Activated T-cell treated with anti-CD3 and anti-CD28 coated beads, Interleukin-2, amount 50 U/mL, for 4 hours (primary cell): ENCODE measurements at places on chromosomes 4 and X. TPM values are rescaled to one million over a fixed set of nuclear protein-coding genes. Genes with fewer than 3 reads are reported as not detected.

The IGFBP7 gene
- total RNA-seq = 0.73 TPM

The LONRF3 gene
- 7.3 TPM for total RNA-seq

- DNase-seq = no peak
Observed at GRCh38 chr4:147629783-147630730, 12.9 kb downstream of the TMEM184C start.

GRCh38 chr4:38664706-38665401 is 855 bp downstream of the KLF3 start:
- peak; percentile 33 for DNase-seq

DNA sequence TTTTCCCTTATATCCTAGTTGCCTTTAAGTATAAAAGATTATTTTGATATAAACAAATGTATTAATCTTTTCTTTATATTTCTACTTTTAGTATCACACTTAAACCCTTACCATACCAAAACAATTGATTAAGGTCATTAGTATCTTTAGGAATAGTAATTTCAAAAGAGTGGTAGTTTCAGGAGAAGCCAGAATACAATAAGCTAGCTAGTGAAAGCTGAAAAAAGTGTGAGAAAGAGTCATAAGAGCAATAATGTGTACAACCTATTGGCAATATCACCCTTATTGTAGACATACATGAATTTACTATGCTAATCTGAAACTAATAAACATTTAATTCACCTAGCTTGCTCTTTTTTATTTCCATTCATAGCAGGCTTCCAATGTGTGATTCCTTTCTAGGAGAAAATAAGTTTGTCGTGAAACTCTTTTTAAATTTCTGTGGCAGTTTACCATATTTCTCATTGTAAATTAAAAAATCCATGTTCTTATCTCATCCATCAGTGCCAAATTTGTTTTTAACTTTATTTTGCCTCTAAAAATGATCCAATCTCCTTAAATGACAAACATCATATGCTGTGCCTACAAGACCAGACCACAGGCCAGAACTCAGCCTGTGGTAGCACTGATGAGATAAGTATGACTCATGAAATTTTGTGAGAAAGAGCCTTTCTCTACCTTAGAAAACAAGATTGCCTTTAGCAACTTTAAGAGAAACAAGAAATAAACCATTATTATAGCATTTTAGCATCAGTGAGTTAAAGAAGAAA is 8.1 kb downstream of the NEK1 start:
- no peak for DNase-seq

GRCh38 chr4:117249333-117249732 is 164.0 kb upstream of the TRAM1L1 start:
- no peak for DNase-seq
